ENCODE measurements at places on chromosomes 5 and 9. TPM values are rescaled to one million over a fixed set of nuclear protein-coding genes. Genes with fewer than 3 reads are reported as not detected.

GRCh38 chr9:134943411-134943810 is 25.7 kb upstream of the FCN1 start:
- no peak for DNase-seq

GRIA1 gene
- 1.4 TPM for total RNA-seq

- DNase-seq = no peak
Observed at GRCh38 chr9:104984542-104984941, 56.6 kb upstream of the ABCA1 start.

DNA sequence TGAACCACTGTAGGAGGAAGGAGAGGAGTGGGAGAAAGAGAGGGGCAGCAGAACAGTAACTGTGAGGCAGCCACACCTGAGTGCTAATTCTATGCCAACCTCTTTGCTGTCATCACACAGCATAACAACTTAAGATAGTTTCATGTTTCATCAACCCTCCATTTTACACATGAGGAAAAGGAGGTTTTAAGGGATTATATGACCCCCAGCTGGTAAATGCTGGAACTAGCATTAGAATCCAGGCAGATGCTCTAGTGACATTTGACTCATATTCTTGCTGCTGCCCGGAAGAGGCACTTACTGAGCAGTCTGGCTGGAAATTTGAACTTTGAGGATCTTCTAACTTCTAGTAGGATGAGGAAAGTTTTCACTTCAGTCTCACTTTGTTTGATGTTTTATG is 24.1 kb upstream of the VLDLR start:
- DNase-seq = no peak

DNA sequence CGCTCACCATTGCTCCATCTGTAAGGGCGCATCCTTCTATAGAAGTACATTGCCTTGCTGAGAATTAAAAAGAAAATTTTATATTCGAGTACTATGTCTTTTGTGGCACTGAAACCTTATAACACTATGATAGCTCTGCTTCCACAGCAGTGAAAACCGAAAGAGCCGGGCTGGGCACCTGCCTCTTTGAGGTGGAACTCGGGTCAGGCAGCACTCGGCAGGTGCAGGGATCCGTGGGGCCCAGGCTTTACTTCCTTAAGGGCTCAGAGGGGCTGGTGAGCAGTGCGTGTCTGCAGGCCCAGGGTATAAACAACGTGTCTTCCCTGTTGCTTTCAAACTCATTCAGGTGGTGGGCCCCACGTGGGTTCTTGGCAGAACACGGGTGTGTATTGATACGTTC is 69.9 kb downstream of the OTULIN start:
- DNase-seq = no peak

DNA sequence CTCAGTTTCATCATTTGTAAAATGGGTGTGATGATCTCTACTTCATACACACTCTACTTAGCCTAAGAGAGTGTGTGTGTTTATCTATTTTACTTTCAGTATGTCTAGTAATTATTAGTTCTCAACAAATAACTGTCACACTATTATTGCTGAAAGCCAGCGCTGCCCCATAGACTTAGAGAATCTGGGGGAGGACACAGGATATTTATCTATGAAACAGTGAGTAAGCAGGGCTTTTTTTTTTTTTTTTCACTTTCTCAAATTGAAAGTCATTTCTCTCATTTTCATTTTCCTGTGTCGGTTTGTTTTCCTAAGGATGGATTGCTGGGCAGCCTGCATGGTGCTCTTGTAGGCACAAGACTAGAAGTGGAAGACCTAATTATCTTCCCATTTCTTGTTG is 248.4 kb upstream of the RPS23 start:
- DNase-seq = no peak

GRCh38 chr9:1051584-1052275 is 1.6 kb downstream of the DMRT2 start:
- DNase-seq = no peak

WNK2 gene
- total RNA-seq = 6.6 TPM

DNA sequence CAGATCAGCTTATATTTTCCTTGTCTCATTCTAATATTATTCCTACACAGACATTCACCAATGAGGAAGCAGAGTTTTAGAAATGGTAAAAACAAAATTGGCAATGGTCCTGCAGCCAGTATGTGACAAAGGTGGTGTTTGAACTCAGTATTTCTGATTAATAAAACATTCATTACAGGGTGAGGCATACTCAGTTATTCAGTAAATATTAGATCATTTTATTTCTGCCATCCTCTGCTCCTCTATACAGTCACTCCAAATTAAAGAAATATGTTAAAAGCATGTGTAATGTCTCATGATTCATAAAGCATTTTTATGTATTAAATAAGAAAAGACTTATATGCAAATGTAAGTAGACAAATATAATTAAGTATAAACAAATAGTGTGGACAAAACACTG is 684.6 kb upstream of the ACO1 start:
- DNase-seq = no peak

DNA sequence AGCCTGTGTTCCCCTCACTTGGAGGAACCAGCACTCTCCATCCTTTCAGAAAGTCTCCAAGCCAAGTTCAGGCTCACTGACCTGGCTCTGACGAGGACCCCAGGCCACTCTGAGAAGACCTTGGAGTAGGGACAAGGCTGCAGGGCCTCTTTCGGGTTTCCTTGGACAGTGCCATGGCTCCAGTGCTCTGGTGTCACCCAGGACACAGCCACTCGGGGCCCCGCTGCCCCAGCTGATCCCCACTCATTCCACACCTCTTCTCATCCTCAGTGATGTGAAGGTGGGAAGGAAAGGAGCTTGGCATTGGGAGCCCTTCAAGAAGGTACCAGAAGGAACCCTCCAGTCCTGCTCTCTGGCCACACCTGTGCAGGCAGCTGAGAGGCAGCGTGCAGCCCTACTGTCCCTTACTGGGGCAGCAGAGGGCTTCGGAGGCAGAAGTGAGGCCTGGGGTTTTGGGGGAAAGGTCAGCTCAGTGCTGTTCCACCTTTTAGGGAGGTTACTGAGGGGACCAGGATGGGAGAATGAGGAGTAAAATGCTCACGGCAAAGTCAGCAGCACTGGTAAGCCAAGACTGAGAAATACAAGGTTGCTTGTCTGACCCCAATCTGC is 4.7 kb upstream of the NUP214 start:
- DNase-seq = no peak

SLC6A19 gene
- 0.09 TPM for total RNA-seq

- DNase-seq = no peak
Observed at GRCh38 chr5:13354611-13355010, 589.9 kb downstream of the DNAH5 start.

TDRD7 gene
- total RNA-seq = 19.5 TPM

GRCh38 chr5:175670372-175670771 is 12.5 kb downstream of the HRH2 start:
- no peak for DNase-seq

- DNase-seq = no peak
Observed at GRCh38 chr5:177546258-177546741, 8.1 kb downstream of the FAM193B start.

ZDHHC11B gene
- 1.9 TPM for total RNA-seq

SWI5 gene
- total RNA-seq = 19.6 TPM

DNA sequence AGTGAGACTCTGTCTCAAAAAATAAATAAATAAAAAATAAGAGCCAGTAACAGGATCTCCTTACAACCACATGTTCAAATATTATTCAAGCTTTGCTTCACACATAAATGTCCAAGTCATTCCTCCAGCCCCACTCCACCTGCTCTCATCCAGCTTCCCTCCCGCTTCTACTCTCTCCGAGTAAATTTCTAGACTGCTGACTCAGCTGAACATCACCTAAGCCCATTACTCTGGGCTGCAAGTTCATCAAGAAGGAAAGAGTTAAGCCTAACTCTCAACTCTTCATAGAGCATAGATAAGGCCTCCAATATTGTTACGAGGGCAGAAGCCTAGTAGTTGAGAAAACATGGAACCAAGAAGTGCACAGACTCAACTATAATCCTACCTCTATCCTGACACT is 300.2 kb downstream of the FBXL17 start:
- no peak for DNase-seq

DNA sequence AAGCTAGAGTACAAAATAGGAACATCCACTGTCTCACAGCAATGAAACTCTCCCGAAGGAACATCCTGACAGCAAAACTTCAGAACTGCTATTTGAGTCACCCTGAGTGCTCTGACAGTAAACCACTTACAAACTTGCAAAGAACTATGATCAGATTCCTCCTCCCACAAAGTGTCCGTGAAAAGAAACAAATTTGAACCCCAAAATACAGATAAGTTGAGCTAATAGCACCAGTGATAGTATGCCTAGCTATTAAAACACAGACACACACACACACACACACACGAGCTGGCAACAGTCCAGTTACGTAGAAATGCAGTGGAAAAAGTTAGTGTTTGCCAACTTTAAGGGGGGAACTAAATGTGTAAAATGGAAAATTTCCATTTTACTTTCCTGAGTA is 3.1 kb upstream of the GLIS3 start:
- DNase-seq = no peak

DNA sequence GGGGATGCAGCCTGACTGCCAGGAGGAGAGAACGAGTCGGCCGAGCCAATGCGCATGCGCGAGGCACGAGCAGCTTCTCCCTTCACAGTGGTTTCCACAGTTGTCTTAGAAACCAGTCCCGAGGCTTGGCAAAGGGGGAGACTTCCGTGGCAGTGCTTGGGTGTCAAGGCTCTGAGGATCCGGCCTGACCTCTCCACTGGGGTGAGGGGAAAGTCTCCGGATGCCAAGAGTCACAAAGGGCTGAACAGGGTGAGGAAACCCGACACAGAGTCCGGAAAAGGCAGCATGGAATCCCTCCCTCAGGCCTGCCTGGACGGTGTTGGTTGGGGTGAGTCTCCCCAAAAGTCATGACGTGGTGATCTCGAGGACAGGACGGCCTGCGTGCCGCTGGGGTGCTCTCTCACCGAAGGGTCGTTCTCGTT is 475.5 kb downstream of the SPATA31A7 start:
- no peak for DNase-seq

GRCh38 chr9:12968093-12968492 is 193.3 kb downstream of the LURAP1L start:
- no peak for DNase-seq

- peak; percentile 95 for DNase-seq
Observed at GRCh38 chr9:87725900-87726709, at the start of gene CTSL. TSS of gene CTSL (plus strand) at chr9:87726119. CDS start at chr9:87727604, 1,485 bp downstream.

DNA sequence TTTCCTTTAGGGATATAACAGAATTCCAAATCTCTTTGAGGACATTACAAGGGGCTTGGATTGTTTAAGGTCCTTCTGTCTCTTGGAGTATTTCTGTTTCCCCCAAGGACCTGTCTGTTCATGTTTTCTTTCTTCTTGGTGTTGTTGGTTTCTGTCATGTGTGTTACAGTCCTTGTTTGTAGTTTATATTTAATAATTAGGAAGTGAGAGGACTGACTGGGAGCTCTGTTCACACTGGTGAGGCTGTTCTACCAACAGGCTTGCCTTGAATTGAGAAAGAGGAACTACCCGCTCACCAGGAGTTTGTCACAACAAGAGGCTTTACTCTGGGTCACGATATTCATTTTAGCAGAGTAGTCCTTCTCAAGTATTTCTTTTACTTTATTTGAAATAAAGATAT is 119.2 kb upstream of the SV2C start:
- no peak for DNase-seq

SLC25A2 gene
- 1.4 TPM for total RNA-seq

DNA sequence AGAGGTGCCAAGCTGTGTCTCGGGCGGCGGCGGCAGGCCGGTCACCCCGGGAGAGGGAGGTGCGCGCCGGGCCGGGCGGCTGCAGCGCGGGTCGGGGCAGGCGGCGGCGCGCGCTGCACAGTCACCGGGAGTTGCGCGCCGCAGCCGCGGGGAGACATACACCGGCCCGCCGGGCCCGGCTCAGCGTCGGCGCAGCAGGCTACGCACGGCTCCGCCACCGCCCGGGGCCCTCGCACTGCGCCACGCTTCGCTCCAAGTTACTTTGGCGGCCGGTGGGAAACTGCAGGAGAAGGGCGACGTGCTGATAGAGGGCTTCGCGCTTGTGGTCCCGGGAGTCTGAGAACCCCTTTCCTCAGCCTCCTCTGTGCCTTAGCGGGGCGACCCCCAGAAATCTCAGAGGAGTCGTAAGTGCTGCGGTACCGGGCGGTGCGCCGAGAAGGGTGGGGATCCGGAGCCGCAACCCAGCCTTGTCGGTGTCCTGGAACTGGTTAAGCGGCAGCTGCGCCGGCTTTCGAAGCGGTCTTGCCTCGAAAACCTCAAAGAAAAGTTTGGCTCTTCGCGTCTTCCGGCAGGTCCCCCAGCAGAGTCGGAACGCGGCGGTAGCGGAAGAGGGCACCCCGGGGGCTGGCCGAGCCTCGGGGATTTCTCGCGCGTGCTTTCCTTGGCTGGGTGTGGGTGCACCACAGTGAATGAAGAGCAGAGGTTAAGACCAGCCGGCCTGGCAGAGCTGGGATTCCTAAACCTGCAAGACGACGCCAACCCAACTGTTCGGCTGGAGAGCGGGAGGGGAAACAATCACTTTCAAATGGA is at the start of gene EFNA5:
Gene EFNA5 (minus strand): TSS at position 6 of the 810 bp plus-strand sequence.
- DNase-seq = peak; percentile 64

DNA sequence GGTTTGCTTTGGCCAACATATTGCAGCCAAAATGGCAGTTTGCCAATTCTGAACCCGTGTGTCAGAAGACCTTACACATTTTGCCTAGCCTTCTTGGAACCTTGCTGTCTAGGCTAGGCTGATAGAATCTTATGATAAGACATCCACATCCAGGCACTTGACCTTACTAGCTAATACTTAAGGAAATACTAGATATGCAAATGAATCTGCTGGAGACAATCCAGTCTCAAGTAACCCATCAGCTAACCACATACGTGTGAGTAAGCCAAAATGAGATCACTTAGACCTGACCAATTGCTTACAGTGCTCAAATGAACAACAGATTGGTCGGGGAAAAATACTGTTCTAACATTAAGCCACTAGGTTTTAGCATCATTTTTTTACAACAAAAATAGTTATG is 1504.6 kb upstream of the CDH9 start:
- DNase-seq = no peak

NUTM2F gene
- total RNA-seq = not detected

- DNase-seq = no peak
Observed at GRCh38 chr9:34399729-34400128, 23.0 kb upstream of the MYORG start.

DNA sequence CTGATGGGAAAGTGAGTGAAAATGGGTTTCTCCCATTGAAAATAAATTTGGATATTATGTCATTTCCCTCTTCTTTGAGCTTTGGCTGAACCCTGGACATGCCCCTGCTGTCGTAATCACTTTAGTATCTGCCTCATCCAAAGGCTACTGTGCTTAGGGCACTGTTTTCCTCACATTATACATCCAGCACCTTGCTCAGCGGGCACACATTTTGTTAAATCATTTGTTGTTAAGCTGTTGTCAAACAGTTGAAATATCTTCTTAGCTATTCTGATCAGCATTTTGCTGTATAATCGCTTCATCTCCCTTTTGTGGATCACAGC is 352.7 kb upstream of the CD180 start:
- DNase-seq = no peak

DNA sequence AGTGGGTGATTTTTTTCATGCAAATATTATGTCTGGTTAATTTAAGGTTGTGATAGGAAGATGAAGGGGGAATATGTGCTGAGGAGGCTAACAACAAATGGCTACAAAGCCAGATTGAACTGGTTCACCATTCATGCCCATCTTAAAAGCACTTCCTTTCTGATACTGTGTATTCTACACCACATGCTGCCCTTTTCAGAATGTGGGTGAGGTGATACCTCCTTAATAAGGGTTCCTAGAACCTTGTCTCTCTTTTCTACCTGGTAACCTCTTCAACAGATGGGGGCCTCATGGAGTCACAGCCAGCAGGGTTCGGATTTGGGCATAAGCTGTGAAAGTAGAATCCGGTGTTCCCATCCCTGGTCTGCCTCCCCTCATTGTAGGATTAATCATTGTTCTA is 1064.0 kb upstream of the SEMA6A start:
- no peak for DNase-seq
